Fibroblast of lung (primary cell): ENCODE measurements at places on chromosomes 7 and 10. TPM values are rescaled to one million over a fixed set of nuclear protein-coding genes. Genes with fewer than 3 reads are reported as not detected.

ANKRD61 gene
- total RNA-seq: 0.17 and 0.26 TPM in 2 replicates

DNA sequence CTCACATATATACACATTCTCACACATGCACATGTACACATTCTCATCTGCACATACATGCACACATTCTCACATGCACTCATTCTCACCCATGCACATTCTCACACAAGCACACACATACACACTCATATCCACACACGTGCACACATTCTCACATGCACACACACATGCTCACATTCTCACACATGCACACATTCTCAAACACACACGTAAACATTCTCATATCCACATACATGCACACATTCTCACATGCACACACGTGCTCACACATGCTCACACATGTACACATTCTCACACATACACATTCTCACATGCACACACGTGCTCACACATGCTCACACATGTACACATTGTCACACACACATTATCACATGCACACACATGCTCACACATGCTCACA lies 260.6 kb downstream of the PTPRN2 start:
- DNase-seq: no peak

DNA sequence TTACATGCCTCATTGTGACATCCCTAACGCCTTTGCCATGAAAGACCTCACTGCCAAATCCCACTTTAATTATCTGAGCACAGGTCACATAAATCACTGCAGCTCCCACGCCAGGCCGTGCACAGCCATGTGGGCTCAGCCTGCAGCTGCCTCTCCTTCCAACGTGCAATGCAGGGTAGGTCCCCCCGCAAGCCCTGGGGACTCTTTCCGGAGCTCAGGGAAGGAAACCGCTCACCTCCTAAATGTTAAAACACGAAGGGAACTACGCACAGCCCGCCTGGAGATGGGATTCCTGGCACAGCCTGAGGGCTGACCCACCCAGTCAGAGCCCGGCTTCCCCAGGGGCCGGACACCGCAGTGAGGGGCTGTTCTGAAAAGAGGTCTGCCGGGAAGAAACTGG lies 128.0 kb downstream of the MAD1L1 start:
- no peak for DNase-seq

DNA sequence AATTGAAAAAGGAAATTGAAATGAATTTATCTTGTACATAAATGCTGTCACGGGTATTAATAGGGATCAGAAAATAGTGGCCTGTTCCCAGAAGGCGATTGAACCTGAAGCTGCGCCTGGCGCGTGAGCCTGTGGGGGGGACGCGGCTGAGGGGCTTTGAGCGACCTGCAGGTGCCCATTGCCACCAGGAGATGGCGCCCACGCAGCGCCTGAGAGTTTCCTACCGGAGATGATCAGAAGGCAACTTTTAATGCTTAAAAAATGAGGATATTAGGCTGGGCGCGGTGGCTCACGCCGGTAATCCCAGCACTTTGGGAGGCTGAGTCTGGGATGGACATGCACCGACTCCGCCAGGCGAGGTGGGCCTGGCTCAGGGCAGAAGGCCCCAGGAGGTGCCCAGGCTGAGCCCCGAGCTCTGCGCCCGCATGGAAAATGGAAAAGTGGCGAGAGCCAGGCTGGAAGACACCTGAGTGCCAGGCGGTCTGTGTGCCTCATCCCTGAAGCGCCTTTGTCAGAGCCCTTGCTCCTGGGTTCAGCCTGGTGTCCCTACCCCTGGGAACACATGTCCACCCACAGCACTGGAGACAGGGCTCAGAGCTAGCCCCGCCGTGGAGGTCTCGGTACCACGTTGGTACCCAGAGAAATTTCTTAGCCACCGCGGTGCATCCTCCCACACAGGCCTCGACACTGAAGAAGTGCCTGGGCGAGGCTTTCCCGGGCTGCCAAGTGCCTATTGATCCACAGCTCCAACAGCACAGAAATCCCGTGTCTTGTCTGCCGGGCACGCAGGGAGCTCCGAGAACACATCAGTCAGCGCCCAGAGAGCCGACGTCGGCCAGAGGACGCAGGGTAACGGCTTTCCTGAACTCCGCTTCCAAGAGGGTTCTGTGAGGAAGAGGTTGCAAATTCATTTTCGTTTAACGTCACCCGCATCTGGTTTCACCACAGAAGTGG lies 117.4 kb downstream of the INPP5A start:
- peak; percentile 64 for DNase-seq

GIMAP2 gene
- 13.9 and 16.2 TPM in 2 replicates for total RNA-seq

PPIF gene
- total RNA-seq: 18.2 and 18.7 TPM in 2 replicates

DNA sequence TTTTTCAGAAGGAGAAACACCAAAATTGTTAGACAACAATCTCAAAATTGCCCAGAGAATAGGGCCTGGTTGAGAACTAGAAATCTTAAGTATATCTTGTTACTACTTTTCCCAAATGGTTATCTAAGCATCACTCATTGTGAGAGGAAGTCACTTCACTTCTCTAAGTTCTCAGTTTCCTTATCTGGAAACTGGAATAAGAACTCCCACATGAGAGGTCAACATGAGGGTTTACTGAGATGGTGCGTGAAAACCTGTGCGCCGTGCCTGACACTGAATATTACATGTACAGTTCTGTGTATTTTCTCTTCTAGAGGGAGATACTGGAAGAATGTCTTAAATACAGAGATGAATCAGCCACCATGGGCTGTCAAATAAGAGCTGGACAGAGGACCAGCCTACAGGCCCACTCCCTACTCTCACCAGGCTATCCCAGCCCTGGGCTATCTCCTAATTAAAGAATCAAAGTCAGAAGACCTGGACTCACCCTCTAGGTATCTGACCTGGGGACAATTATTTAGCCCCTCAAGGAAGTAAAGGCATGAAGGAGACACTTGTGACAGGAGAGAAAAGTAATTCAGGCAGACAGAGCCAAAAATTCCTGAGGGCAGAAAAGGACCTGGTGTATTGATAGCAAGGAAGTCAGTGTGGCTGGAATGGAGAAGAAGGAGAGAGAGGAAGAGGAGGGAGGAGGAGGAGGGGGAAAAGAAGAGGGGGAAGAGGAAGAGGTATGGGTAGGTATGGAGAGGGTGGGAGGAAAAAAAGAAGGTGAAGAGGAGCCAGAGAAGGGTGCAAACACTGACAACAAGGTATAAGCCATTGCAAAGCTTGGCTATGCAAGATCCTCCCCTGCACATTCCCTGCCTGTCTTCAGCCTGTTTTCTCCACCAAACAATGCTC lies 44.9 kb downstream of the CCDC71L start:
- DNase-seq: no peak

DNA sequence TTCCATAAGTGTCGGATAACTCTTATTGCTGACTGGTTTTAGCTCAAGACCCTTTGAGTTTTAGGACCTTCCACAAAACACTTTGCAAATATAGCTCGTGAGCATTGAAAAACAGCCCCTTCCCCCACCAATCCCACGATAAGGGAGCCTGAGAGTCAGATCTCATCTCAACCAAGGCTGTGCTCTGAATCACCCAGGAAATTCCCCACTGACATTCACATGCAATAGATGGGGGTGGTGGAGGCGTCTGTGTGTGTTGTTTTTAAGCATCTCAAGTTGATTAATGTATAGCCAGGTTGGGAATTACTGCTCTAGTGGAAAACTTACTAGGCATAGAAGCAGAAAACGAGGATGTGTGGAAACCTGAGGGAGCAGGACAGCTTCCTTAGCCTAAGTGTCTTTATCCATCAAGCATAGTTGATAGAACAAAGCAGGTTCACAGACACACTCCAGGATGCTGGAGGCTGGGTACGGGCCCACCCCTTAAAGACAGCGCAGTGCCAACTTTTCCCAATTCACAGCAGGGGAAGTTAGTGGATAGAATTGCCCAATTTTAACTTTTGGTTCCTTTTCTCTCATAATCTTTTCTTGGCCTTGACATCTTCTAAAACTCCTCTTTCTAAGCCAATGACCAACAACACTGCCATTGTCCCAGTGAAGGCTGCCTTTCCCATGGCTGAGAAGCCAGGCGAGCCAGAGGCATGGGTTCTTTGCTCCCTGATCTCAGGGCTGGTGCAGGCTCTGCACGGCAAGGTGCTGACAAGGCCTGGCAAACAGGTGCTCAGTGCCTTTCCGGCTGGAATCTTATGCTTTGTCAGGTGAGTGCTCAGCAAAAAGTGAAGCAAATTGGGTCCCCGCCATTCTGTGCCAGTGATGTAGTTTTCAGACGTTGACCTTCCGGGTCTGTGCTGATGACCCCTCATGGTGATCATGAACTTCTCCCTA lies 98.5 kb upstream of the INSIG1 start:
- DNase-seq: peak; percentile 19

DNA sequence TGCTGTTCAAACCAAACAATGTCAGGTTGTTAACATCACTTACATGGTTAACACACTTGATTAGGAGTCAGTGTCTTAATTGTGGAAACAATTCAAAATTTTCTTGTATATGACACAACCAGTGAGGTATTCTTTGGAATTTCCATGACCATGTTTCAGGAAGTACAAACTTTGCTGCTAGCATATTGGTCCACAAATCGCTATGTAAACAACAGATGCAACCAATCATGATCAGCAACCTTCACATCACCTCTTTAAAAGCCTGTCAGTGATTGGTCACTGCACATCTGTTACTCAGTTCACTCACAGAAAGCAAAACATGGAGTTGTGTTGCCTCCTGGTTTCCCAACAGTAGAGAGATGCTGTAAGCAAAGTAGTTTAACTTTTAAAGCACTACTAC lies 108.9 kb upstream of the FAM3C start:
- peak; percentile 74 for DNase-seq

DNA sequence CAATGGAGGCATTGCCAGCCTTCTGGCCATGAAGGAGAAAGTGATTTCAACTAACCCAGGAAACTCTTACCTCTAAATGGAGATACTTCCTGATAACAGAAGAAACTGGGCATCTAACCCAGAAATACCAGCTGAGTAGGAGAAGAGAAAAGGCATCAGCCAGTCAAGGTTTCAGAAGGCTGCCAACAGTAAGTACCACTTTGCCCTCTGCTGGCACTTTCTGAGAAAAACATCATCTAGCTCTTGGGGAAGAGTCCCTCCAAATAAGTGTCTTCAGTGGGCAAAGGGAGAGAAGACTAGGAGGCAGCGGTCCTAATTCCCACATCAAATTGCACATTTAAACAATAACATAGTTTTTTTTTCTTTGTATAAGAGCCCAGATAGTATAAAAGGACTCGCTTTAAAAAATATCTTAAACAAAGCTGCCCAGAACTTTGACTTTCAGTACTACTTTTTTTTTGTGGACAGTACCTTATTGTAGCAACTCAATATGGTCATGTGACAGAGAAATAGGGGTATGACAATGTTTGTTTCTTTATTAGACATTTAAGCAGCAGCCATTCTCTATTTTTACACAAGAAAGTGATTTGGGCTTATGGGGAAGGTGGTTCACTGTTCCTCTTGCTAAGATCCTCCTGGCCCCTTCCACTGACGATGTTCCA lies 157.3 kb downstream of the CTTNBP2 start:
- peak; percentile 52 for DNase-seq

GRCh38 chr10:88826388-88826787 lies 23.9 kb downstream of the LIPM start:
- DNase-seq: no peak

- DNase-seq: no peak
Measured at GRCh38 chr10:29991382-29991781, 68.0 kb downstream of the JCAD start.

FKBP14 gene
- total RNA-seq: 20.3 and 21.8 TPM in 2 replicates

- no peak for DNase-seq
Measured at GRCh38 chr7:127892488-127893314, 138.5 kb downstream of the LRRC4 start.

DYDC1 gene
- not detected in 2 replicates for total RNA-seq

LEP gene
- total RNA-seq: 0.26 and 2.8 TPM in 2 replicates

IFIT2 gene
- total RNA-seq: 11.6 and 21.6 TPM in 2 replicates

- DNase-seq: no peak
Measured at GRCh38 chr10:132646443-132647097, 109.0 kb downstream of the INPP5A start.

DNA sequence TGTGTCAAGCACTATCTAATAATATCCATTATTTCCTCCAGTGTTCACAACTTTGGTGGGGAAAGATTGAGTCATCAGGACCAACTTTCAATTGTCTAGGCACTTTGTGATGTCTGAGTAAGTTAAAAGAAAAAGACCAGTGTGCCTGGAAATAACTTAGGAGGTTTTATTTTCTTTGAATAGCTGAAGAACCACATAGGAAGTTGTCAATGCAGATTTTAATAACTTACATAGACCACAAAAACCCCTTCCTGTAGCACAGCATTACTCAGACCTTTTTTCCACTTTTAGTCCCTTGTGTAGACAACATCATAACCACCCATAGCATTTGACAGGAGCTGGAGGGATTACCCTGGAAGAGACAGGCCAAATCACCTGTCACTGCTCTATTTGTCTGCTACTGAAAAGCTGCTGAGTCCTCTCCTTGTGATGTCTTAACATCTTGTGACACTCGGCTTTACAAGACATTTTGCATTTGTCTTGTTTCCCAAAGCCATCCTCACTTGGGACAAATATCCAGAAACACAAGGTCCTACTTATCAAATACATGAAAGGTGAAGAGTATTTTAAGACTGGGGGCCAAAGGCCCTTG lies 241.5 kb upstream of the PTER start:
- DNase-seq: no peak

ELFN1 gene
- total RNA-seq: 0.33 and 0.51 TPM in 2 replicates

EXOSC1 gene
- 32.7 and 33.1 TPM in 2 replicates for total RNA-seq

DNA sequence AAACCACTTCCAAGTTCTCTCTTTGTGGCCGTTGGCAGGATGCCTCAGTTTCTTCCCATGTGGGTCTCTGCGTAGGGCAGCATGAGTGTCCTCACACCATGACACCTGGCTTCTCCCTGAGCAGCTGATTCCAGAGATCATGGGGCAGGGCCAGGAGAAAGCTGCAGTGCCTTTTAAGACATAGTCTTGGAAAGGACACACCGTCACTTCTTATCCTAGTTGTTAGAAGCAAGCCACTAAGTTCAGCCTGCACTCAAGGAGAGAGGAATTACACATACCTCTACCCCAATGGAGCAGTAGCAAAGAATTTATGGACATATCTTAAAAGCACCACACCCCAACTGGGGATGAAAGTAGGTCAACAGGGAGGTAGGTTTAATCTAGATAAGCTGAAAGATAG lies 16.4 kb downstream of the NODAL start:
- DNase-seq: no peak

LIPF gene
- not detected in 2 replicates for total RNA-seq

- DNase-seq: no peak
Measured at GRCh38 chr10:78896159-78896928, 172.4 kb upstream of the ZMIZ1 start.

DNA sequence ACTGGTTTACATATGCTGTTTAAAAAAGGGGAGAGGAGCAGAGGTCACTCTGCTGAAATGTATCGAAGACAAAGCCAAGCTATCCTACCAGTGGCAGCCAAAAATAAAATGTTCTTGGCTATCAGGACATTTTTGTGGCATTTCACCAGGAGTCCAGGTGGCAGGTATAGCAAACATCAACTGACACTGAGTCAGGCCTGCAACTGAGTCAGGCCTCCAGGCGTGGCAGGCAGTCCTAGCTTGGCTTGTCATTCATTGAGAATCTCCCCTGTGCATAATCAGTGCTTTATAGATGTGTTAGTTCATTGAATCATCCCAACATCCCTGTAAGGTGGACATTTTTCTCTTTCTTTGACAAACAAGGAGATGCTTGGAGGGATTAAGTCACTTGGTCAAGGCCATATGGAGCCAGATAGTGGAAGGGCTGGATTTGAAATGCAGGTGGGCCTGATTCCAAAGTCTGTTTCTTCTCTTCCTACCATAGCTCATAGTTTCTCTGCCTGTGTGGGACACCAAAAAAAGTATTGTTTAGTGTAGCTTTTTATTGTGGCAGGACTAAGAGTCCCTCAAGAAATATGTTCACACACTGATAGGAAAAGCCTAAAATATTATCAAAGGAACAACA lies 4.3 kb downstream of the DYNC1I1 start:
- no peak for DNase-seq
